ENCODE measurements at places on chromosomes 7 and 10. TPM values are rescaled to one million over a fixed set of nuclear protein-coding genes. Genes with fewer than 3 reads are reported as not detected.
A peak's percentile ranks its signal among the peaks of the same experiment; 100 is the strongest.

GRCh38 chr7:71237945-71238344 lies 106.0 kb downstream of the GALNT17 start:
- no peak overlapping the region for H3K4me3 ChIP-seq
- no peaks in the 10 kb centered on the region for H3K27me3 ChIP-seq
- H3K36me3 ChIP-seq: no peaks in the 10 kb centered on the region
- H3K27ac ChIP-seq: peak overlapping the region; percentile 76

GRCh38 chr10:90777621-90778020 lies 80.2 kb downstream of the HTR7 start:
- no peak overlapping the region for H3K27ac ChIP-seq
- no peaks in the 10 kb centered on the region for H3K36me3 ChIP-seq
- DNase-seq: no peak

GRCh38 chr7:3683546-3684539 lies 382.8 kb downstream of the SDK1 start:
- no peaks in the 10 kb centered on the region for H3K36me3 ChIP-seq
- no peak overlapping the region for H3K4me3 ChIP-seq
- no peaks in the 10 kb centered on the region for H3K4me1 ChIP-seq
- H3K27ac ChIP-seq: no peak overlapping the region
- no peak for DNase-seq
- no peaks in the 10 kb centered on the region for H3K27me3 ChIP-seq

DNA sequence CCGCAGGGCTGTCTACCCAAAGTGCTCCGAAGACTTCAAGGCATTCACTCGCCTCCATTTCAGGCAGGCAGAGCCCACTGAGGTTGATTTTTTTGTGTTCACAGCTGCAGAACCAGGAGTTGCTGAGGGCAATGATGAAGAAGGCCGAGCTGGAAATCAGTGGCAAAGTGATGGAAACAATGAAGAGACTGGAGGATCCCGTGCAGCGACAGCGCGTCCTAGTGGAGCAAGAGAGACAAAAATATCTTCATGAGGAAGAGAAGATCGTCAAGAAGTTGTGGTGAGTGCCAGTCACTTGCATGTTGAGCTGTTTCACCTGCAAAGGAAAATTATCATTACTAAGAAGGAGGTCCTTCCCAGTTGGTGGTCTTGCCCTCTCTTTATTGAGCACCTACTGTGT lies 210.5 kb downstream of the ARHGAP21 start:
- no peak overlapping the region for H3K27ac ChIP-seq
- no peak for DNase-seq
- no peak overlapping the region for H3K4me3 ChIP-seq
- peaks cover 83% of the 10 kb centered on the region for H3K36me3 ChIP-seq
- H3K4me1 ChIP-seq: peaks cover 8% of the 10 kb centered on the region
- no peaks in the 10 kb centered on the region for H3K27me3 ChIP-seq

Gene C10orf95
- total RNA-seq: not detected

Gene ASB10
- total RNA-seq: 9.7 TPM

- no peaks in the 10 kb centered on the region for H3K27me3 ChIP-seq
- H3K27ac ChIP-seq: no peak overlapping the region
- peaks cover 48% of the 10 kb centered on the region for H3K36me3 ChIP-seq
- no peak overlapping the region for H3K4me3 ChIP-seq
Observed at GRCh38 chr7:510782-511281, 8.8 kb downstream of the PDGFA start.

Gene FAM241B
- 1.6 TPM for total RNA-seq

GRCh38 chr7:33716581-33717477 lies 188.5 kb upstream of the BMPER start:
- H3K27me3 ChIP-seq: no peaks in the 10 kb centered on the region
- H3K4me3 ChIP-seq: no peak overlapping the region
- no peak for DNase-seq
- H3K4me1 ChIP-seq: peaks cover 7% of the 10 kb centered on the region
- no peaks in the 10 kb centered on the region for H3K36me3 ChIP-seq
- H3K27ac ChIP-seq: no peak overlapping the region

Gene SPDYE16
- 0.44 TPM for total RNA-seq

Gene FAM237B
- not detected for total RNA-seq

GRCh38 chr7:81232084-81232799 lies 313.4 kb upstream of the SEMA3C start:
- no peaks in the 10 kb centered on the region for H3K4me1 ChIP-seq
- no peak overlapping the region for H3K4me3 ChIP-seq
- no peaks in the 10 kb centered on the region for H3K36me3 ChIP-seq
- peak; percentile 53 for DNase-seq

GRCh38 chr7:7159063-7159658 lies 23.2 kb upstream of the C1GALT1 start:
- no peak overlapping the region for H3K4me3 ChIP-seq
- H3K4me1 ChIP-seq: no peaks in the 10 kb centered on the region
- no peak for DNase-seq
- H3K36me3 ChIP-seq: no peaks in the 10 kb centered on the region
- no peak overlapping the region for H3K27ac ChIP-seq

GRCh38 chr7:28484606-28484935 lies 72.3 kb downstream of the CREB5 start:
- peaks cover 21% of the 10 kb centered on the region for H3K4me1 ChIP-seq
- no peak for DNase-seq
- H3K27me3 ChIP-seq: no peaks in the 10 kb centered on the region
- no peaks in the 10 kb centered on the region for H3K36me3 ChIP-seq

GRCh38 chr10:6197321-6197720 lies 5.4 kb upstream of the PFKFB3 start:
- peak overlapping the region; percentile 92 for H3K27ac ChIP-seq
- H3K36me3 ChIP-seq: no peaks in the 10 kb centered on the region
- no peak overlapping the region for H3K4me3 ChIP-seq
- H3K4me1 ChIP-seq: peaks cover 60% of the 10 kb centered on the region
- DNase-seq: no peak

Gene NODAL
- total RNA-seq: not detected

DNA sequence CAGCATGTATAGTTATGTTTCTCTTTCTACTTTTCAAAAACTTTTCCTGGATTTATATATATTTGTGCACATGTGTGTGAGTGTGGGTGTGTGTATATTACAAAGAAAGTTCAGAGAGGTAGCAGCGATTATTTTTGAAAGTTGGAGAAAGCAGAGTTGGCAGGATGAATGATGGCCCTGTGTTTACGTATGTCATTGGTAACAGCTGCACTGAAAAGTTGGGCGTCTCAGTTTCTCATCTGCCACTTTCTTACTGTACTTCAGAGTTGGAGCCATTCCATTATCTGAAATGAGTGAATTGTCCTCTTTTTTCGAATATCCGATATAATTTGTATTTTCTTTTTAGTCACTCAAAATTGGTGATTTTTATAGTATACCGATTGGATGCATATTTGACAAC lies 172.2 kb downstream of the CDK14 start:
- H3K36me3 ChIP-seq: no peaks in the 10 kb centered on the region
- H3K4me1 ChIP-seq: peaks cover 16% of the 10 kb centered on the region
- H3K27me3 ChIP-seq: no peaks in the 10 kb centered on the region
- no peak for DNase-seq
- H3K27ac ChIP-seq: no peak overlapping the region

- no peak overlapping the region for H3K27ac ChIP-seq
- no peaks in the 10 kb centered on the region for H3K27me3 ChIP-seq
Observed at GRCh38 chr7:119270045-119270464, 1002.9 kb upstream of the KCND2 start.

Gene SYT15B
- total RNA-seq: 1.5 TPM

Data from psoas muscle (tissue), 8 donors.